ENCODE measurements at places on chromosomes 6 and 20. TPM values are rescaled to one million over a fixed set of nuclear protein-coding genes. Genes with fewer than 3 reads are reported as not detected.

The CCN6 gene
- polyA plus RNA-seq, result not detected

The UQCC2 gene
- 83.1 TPM for polyA plus RNA-seq

The ANKEF1 gene
- 1.5 TPM for polyA plus RNA-seq

The DNAAF9 gene
- polyA plus RNA-seq, result 4.1 TPM

The STX16 gene
- polyA plus RNA-seq, result 14.8 TPM

The NDUFAF5 gene
- 28.3 TPM for polyA plus RNA-seq

The MUC21 gene
- polyA plus RNA-seq, result 131 TPM

The RGS17 gene
- 1.7 TPM for polyA plus RNA-seq

The AK9 gene
- 11.2 TPM for polyA plus RNA-seq

- no peak overlapping the region for H3K4me3 ChIP-seq
These were observed 6.8 kb downstream of the TBPL1 start for GRCh38 chr6:133959667-133960368.

DNA sequence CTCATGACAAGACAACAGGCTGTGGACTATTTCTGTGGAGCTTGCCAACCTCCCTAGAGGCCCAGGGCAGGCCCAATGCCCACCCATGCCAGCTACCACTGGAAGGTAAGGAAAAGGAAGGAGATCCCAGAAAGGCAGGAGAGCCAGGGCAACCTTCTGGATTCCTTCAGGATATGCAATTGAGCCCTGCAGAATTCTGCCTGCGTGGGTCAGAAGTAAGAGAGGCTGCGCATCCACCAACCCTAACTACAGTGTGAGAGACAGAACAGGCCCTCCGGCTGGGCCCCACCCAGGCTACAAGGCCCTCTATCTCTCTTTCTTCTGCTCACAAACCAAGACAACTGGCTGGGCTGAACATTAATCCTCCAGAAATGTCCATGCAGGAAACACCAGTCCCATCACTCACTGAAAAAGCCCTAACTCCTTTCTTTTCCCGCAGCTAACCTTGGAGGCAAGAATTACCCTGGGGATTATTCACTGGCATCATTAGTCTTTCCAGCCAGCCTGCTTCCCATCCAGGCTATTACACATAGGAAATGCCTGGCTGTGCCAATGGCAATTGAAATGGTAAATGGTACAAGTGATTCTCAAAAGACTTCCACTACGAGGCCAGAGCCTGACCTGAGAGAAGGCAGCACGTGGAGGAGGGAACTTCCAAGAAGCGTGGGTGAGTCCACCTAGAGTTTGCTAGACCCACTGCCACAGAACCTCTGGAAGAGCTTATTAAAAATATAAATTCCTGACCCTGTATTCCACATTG lies 15.2 kb downstream of the MAP1LC3A start:
- H3K36me3 ChIP-seq, result peaks cover 3% of the 10 kb centered on the region
- no peaks in the 10 kb centered on the region for H3K27me3 ChIP-seq
- no peak for DNase-seq
- peaks cover under 1% of the 10 kb centered on the region for H3K4me1 ChIP-seq
- no peak overlapping the region for H3K4me3 ChIP-seq
- H3K27ac ChIP-seq, result no peak overlapping the region

GRCh38 chr6:14258695-14259593 lies 141.4 kb downstream of the CD83 start:
- H3K4me3 ChIP-seq, result no peak overlapping the region
- H3K27me3 ChIP-seq, result no peaks in the 10 kb centered on the region
- H3K36me3 ChIP-seq, result no peaks in the 10 kb centered on the region
- no peaks in the 10 kb centered on the region for H3K4me1 ChIP-seq
- no peak for DNase-seq

DNA sequence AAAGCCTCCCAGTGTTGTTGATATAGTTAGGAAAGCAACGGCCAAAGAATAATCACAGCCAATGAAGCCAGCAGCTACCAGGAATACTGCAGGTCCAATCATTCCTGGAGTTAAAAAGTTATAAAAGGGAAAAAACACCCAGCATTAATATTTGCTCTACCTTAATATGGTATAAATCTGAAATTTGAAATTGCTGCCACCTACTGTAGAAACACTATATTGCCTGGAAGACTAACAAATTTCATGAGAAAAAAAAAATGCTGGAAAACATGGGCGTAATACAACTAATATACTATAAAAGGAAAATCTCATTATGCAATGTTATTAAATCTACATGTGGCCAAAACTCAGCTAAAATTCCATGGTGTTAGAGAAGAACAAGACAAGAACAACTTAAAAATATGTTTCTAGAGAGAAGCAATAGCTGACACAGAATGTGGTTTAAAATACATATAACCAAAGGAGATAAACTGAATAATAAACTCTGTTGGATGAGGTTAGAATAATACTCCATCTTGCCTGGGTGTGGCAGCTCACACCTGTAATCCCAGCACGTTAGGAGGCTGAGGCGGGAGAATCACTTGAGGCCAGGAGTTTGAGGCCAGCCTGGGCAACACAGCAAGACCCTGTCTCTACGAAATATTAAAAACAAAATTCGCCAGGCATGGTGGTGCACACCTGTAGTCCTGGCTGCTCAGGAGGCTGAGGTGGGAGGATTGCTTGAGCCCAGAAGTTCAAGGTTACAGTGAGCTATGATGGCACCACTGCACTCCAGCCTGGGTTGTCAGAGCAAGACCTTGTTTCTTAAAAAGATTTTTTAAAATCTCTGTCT lies 43.1 kb downstream of the SLC17A5 start:
- peak; percentile 79 for DNase-seq
- H3K4me3 ChIP-seq, result no peak overlapping the region
- no peak overlapping the region for H3K27ac ChIP-seq

DNA sequence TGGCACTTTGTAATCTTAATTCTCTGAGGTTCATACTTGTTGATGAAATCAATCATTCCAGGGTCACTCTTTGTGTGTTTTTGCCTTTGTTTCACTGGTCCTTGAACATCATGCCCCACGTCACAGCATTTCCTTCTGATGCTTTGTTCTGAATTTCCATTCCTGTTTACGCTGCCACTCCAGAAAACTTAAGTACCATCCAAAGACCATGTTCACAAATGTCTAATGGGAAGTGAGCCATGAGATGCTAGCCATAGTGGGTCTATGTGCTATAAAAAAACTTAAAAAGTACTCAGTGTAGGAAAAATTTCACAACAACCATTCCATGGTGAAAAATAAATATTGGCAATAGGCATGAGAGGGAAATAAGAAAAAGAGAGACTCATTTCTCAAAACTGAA lies 232.0 kb downstream of the IBTK start:
- H3K4me3 ChIP-seq, result no peak overlapping the region
- no peaks in the 10 kb centered on the region for H3K4me1 ChIP-seq
- no peak overlapping the region for H3K27ac ChIP-seq
- no peaks in the 10 kb centered on the region for H3K36me3 ChIP-seq
- no peaks in the 10 kb centered on the region for H3K27me3 ChIP-seq

DNA sequence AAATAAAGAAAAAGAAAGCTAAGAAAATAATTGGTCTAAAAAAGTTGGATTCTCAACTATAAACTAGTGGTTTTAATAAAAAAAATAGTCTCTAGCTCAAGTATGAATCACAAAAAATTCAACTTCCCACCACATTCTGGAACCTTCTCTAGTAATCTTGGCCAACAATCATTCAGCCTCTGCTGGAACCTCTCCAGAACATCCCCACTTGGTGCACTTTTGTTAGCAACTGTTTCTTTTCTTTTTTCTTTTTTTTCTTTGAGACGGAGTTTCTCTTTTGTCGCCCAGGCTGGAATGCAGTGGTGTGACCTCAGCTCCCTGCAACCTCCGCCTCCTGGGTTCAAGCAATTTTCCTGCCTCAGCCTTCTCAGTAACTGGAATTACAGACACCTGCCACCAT lies 35.7 kb downstream of the TXLNB start:
- no peaks in the 10 kb centered on the region for H3K36me3 ChIP-seq
- H3K27me3 ChIP-seq, result no peaks in the 10 kb centered on the region
- H3K27ac ChIP-seq, result no peak overlapping the region
- H3K4me1 ChIP-seq, result no peaks in the 10 kb centered on the region
- no peak for DNase-seq
- H3K4me3 ChIP-seq, result no peak overlapping the region

- no peaks in the 10 kb centered on the region for H3K36me3 ChIP-seq
- H3K4me1 ChIP-seq, result no peaks in the 10 kb centered on the region
- H3K27ac ChIP-seq, result no peak overlapping the region
- H3K4me3 ChIP-seq, result no peak overlapping the region
- no peaks in the 10 kb centered on the region for H3K27me3 ChIP-seq
These were observed 81.5 kb upstream of the EDN1 start for GRCh38 chr6:12208673-12209072.

- H3K27ac ChIP-seq, result no peak overlapping the region
- H3K27me3 ChIP-seq, result no peaks in the 10 kb centered on the region
- H3K4me1 ChIP-seq, result peaks cover 17% of the 10 kb centered on the region
- no peak for DNase-seq
These were observed 54.9 kb downstream of the MYH7B start for GRCh38 chr20:35010405-35011192.

DNA sequence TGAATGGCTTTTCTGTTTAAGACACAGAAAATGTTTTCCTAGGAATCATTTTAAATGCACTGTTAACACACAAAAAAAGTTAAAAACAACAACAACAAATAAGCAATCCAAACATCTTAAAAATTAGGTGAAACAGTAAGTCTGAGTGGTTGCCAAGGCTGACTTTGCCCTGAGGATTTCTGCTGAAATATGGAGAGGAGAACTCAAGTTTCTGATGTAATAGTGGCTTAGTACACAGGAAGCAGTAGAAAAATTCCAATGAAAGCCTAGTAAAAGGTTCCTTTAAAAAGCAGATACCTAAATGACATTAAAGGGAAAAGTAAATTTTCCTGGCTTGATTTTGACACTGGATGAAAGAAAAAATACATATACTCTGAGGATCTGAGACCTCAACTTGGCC lies 184.2 kb downstream of the EPM2A start:
- no peak overlapping the region for H3K27ac ChIP-seq
- no peaks in the 10 kb centered on the region for H3K27me3 ChIP-seq
- H3K36me3 ChIP-seq, result no peaks in the 10 kb centered on the region
- DNase-seq, result no peak
- H3K4me3 ChIP-seq, result no peak overlapping the region

- no peak overlapping the region for H3K27ac ChIP-seq
- H3K27me3 ChIP-seq, result peaks cover 14% of the 10 kb centered on the region
- no peak overlapping the region for H3K4me3 ChIP-seq
- no peaks in the 10 kb centered on the region for H3K4me1 ChIP-seq
- no peaks in the 10 kb centered on the region for H3K36me3 ChIP-seq
These were observed 114.4 kb upstream of the PRND start for GRCh38 chr20:4607287-4607713.

GRCh38 chr20:10670501-10671220 lies 3.1 kb downstream of the JAG1 start:
- DNase-seq, result no peak
- H3K4me3 ChIP-seq, result peak overlapping the region; percentile 82
- peaks cover 25% of the 10 kb centered on the region for H3K36me3 ChIP-seq
- H3K27me3 ChIP-seq, result no peaks in the 10 kb centered on the region
- H3K27ac ChIP-seq, result peak overlapping the region; percentile 98

DNA sequence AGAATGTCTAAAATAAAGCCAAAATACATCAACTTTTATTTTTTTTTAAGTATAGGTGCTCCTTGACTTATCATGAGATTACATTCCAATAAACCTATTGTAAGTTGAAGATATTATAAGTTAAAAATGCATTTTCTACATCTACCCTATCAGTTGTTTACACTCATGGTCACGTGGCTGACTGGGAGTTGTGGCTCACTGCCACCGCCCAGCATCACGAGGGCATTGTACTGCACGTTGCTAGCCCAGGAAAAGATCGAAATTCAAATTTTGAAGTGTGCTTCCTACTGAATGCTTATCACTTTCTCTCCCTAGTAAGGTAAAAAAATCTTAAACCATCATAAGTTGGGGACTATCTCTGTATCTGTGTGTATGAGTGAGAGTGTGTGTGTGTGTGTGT lies 126.6 kb upstream of the RIN2 start:
- H3K4me3 ChIP-seq, result no peak overlapping the region
- peak; percentile 60 for DNase-seq
- no peaks in the 10 kb centered on the region for H3K27me3 ChIP-seq
- H3K4me1 ChIP-seq, result no peaks in the 10 kb centered on the region
- H3K36me3 ChIP-seq, result no peaks in the 10 kb centered on the region
- no peak overlapping the region for H3K27ac ChIP-seq

DNA sequence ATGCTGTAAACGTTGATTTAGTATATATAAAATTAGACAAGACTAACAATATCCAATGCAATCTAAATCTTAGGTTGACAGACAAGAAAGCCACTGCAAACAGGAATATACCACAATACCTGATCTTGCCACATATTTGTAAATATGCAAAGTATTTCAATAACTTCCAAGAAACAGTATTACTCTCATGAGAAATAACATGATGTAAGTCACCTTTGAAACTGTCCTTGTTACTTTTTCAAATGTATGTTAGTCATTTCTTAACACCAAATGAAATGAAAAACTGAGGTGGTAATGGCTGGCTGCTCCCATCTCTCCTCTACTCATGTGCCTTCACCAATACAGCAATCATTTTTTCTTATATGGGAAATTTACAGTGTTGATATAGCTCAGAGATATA lies 118.7 kb downstream of the ATG5 start:
- no peaks in the 10 kb centered on the region for H3K4me1 ChIP-seq
- H3K27me3 ChIP-seq, result no peaks in the 10 kb centered on the region
- H3K4me3 ChIP-seq, result no peak overlapping the region
- DNase-seq, result no peak
- H3K36me3 ChIP-seq, result no peaks in the 10 kb centered on the region
- no peak overlapping the region for H3K27ac ChIP-seq

GRCh38 chr20:49704932-49705336 lies 8.7 kb downstream of the B4GALT5 start:
- H3K27me3 ChIP-seq, result no peaks in the 10 kb centered on the region
- H3K27ac ChIP-seq, result no peak overlapping the region

DNA sequence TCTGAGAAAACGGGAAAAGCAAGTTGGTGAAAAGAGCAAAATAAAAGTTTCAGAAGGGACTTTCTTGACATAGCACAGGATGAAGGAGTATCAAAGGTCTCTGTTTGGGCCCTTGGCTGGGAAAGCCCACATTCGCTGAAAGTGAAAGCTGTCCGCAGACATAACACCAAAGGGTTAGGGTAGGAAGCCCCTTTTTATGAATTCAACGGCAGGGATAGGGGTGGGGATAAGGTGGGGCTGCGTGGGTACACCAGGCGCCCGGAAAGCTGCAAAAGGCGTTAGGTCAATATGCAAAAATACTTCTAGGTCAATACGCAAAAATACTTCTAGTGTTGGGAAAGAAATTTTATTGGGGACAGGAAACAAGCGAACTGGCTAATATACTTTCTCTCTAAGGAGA lies 135.1 kb downstream of the OR2B2 start:
- DNase-seq, result no peak
- no peaks in the 10 kb centered on the region for H3K36me3 ChIP-seq

DNA sequence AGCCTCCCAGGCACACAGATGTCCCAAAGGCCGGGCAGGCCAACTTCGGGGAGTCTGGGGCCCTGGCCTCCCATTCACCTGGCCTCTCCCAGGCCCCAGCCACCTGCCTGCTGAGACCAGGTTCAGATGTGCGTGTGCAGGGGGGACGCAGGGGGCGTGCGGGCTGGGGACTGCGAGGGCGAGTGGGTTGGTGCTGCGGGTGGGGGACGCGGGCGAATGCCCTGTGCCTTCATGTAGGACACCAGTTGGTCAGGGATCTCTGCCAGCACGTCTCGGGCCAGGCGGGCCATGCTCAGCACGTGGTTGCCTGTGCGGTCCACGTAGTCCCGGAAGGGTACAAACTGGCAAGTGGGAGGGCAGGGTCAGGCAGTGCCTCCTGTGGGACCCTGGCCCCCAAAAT lies 44.5 kb downstream of the RAB44 start:
- DNase-seq, result no peak
- no peaks in the 10 kb centered on the region for H3K27me3 ChIP-seq
- H3K4me1 ChIP-seq, result no peaks in the 10 kb centered on the region

GRCh38 chr6:22306741-22307466 lies 10.1 kb upstream of the PRL start:
- H3K4me1 ChIP-seq, result no peaks in the 10 kb centered on the region
- H3K27me3 ChIP-seq, result no peaks in the 10 kb centered on the region

All from stomach (tissue), 19 donors.